Activated effector memory CD4-positive, alpha-beta T cell treated with anti-CD3 and anti-CD28 coated beads, Interleukin-2, amount 50 U/mL, for 16 hours (primary cell): ENCODE measurements at places on chromosomes 7 and 10.

- DNase-seq: no peak
Observed at GRCh38 chr10:113557903-113558321, 5.1 kb downstream of the HABP2 start.

- DNase-seq: peak; percentile 77
Observed at GRCh38 chr10:132306864-132307751, 642 bp downstream of the STK32C start.

GRCh38 chr10:69449841-69450240 lies 1.4 kb upstream of the TSPAN15 start:
- peak; percentile 77 for DNase-seq

DNA sequence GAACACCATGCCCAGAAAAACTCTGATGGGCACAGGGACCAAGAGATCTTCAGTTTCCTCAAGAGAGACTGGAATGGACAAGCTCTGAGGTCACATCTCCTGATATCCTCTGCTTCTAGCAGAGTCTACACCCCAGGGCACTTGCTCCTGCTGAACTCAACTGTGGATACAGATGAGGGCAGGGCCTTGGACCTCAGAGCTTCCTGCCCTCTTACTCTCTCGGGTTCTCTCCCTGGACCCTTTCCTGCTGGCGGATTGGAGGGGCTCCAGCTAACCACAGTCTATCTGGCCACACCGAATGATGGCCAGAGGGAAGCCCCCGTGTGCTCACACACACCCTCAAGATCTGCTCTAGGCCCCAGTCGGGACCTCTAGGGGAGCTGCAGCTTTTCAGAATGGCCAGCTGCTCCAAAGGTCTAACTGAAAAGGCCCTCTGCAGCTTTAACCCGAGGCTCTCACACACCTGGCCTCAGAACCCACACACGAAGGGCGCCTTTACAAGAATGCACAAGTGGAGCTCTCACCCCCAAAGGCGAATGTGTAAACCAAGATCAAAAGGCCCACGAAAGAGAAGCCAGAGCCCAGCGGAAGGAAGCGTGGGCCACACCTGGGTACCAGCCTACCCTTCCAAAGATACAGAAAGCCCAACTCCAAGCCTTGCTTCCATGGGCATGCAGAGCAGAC lies 65.5 kb downstream of the FAM53B start:
- DNase-seq: peak; percentile 81

DNA sequence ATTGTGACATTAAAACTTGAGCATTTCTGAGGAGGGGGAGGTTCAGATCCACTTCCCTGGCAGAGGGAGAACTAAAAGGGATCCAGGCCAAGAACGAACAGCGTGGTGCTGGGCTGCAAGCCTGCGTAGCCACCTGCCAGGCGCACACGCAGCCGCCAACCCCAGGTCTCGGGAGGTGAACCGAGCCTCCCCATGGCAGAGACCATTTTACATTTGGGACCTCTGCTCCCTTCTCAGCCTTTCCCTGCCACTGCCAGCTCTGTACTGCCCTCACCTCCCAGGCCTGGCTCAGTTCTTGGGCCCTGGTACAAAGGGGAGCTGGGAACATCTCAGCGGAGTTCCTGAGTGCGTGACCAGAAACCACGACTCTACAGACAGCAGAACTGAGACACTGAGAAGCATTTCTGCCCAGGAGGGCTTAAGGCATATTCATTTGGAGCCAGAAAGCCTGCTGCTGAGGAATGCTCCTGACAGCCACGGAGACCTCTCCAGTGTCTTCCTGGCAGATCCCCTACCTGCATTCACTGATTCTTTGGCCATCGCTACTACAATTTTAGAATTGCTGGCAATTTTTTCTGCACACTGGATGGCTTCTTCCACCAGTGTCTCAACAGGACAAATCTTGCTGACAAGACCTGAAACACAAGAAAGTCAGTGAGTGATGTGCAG lies 7.6 kb downstream of the ECHS1 start:
- no peak for DNase-seq

DNA sequence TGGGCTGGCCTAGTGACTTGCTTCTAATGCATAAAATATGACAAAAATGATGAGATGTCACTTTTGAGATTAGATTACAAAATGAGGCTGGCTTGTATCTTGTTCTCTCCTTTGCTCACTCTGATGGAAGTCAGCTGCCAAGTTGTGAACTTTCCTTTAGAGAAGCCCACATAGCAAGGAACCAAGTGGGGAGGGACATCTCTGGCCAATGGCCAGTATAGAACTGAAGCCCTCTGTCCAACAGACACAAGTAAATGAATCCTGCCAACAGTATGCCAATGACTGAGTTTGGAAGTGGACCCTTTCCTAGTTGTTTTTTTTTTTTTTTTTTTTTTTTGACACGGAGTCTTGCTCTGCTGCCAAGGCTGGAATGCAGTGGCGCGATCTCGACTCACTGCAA lies 3.3 kb downstream of the ZC3HC1 start:
- no peak for DNase-seq

DNA sequence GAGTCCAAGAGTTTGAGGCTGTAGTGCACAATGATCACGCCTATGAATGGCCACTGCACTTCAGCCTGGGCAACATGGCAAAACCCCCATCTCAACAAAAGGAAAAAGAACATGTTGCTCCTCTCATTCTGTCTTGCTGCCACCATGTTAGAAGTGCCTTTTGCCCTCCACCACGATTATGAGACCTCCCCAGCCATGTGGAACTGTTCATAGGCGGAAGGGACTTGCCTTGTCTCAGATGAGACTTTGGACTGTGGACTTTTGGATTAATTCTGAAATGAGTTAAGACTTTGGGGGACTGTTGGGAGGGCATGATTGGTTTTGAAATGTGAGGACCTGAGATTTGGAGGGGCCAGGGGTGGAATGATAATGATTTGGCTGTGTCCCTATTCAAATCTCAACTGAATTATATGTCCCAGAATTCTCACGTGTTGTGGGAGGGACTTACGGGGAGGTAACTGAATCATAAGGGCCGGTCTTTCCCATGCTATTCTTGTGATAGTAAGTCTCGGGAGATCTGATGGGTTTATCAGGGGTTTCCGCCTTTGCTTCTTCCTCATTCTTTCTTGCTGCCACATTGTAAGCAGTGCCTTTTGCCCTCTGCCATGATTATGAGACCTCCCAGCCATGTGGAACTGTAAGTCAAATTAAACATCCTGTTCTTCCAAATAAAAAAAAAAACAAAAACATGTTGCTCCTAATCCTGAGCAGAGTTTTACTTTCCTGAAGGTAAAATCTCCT lies 22.3 kb downstream of the DLG5 start:
- no peak for DNase-seq

- DNase-seq: no peak
Observed at GRCh38 chr7:34036972-34037792, 131.8 kb downstream of the BMPER start.

GRCh38 chr10:804787-805619 lies 115.5 kb upstream of the DIP2C start:
- no peak for DNase-seq

DNA sequence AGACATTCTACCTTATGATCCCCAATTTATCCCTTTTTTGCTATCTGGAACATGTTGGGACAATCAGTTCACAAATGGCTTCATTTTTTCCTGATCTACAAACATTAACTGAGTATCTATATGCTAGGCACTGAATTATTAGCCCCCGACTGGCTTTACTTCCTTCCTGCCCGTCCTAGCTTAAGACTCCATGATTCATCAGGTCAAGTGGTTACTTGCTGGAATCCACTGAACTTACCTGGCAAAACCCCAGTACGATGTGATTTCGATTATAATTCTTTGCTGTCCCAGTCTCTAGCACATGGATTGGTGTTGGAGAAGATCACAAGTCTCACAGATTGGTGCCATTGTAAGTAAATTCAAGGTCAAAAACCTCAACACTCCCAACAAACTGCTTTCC lies 77.1 kb downstream of the ORC5 start:
- no peak for DNase-seq

DNA sequence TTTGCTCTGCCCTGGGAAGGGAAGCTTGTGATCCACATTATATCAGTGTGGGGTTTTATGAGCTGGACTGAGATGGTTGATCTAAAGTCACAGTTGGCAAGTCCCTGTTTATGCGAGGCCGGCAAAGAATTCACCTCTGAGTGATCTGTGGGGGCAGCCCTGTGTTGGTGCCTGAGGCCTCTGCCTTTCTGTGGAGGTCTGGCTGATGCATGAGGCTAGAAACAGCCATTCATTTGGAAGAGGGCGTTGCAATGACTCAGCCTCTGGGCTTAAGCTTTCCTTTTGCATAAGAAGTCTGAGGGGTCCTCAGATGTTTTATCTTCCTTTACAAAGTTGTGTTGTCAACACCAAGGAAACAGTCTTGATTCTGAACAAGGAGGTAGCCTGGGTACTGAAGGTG lies 126.9 kb downstream of the MGMT start:
- DNase-seq: no peak

DNA sequence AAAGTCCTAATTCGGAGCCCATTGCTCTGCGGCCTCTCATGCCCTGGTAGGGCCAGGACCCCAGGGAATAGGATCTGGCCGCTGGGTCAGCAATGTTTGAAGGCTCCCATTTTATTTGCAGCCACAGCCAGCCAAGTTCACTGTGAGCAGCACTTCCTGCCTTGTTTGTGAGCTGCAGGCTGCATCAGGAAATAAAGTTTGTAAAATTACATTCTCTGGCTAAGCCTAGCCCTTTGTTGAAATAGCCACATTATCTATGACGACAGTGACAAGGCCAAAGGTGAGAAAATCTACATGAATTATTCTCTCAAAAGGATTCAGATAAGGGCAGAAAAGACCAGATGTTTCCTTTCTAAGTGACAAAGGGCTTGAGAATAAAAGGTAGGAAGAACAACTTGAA lies 23.7 kb upstream of the ITGB1 start:
- DNase-seq: no peak

GRCh38 chr7:130951976-130952876 lies 218.2 kb upstream of the KLF14 start:
- no peak for DNase-seq

- DNase-seq: no peak
Observed at GRCh38 chr7:142833174-142834048, 21.5 kb upstream of the EPHB6 start.

DNA sequence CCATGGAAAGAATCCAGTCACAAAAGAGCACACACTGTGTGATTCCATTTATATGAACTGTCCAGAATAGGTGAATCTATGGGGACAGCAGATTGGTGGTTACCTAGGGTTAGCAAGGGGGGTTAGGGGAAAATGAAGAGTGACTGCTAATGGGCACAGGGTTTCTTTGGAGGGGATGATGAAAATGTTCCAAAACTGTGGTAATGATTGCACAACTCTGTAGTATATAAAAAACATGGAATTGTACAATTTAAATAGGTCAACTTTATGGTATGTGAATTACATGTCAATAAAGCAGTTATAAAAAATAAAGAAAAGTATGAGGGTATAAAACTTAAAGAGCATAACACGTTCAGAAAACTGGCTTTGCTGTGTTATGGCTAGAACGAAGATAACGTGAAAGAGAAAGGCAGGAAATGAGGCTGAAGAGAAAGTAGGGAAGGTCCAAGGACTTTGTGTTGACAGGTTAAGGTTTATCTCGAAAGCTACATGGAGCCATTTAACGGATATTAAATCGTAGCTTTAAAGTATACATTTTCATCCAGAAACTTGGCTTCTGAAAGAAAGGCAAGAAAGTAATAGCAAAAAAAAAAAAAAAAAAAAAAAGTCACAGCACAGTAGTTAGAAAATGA lies 26.4 kb upstream of the MSS51 start:
- DNase-seq: no peak

GRCh38 chr7:105496521-105496920 lies 25.6 kb downstream of the PUS7 start:
- DNase-seq: no peak
